T-helper 17 cell (primary cell): ENCODE measurements at places on chromosomes 13 and 19.

DNA sequence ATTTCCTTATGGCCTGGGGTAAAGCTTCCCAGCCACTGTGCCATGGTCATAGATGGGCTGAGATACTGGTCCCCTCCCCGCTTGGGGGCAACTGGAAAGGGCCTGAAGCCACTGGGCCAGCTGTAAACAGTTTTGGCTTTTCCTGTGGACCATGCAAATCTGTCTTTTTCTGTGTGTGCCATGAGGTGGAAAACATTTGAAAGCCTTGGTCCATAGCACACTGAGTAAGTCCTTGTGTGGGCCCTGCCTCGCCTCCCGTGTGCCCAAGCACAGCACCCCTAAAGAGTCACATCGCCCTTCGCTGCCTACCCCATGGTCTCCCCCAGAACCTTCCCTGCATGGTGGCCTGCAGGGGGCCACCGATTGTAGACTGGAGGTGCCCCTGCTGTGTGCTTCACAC is 52.3 kb upstream of the GPR183 start:
- no peak for DNase-seq

GRCh38 chr13:113596321-113597200 is 12.0 kb downstream of the TFDP1 start:
- DNase-seq = no peak

- DNase-seq = peak; percentile 48
These were observed 11.9 kb upstream of the FOSB start for GRCh38 chr19:45455707-45456499.

DNA sequence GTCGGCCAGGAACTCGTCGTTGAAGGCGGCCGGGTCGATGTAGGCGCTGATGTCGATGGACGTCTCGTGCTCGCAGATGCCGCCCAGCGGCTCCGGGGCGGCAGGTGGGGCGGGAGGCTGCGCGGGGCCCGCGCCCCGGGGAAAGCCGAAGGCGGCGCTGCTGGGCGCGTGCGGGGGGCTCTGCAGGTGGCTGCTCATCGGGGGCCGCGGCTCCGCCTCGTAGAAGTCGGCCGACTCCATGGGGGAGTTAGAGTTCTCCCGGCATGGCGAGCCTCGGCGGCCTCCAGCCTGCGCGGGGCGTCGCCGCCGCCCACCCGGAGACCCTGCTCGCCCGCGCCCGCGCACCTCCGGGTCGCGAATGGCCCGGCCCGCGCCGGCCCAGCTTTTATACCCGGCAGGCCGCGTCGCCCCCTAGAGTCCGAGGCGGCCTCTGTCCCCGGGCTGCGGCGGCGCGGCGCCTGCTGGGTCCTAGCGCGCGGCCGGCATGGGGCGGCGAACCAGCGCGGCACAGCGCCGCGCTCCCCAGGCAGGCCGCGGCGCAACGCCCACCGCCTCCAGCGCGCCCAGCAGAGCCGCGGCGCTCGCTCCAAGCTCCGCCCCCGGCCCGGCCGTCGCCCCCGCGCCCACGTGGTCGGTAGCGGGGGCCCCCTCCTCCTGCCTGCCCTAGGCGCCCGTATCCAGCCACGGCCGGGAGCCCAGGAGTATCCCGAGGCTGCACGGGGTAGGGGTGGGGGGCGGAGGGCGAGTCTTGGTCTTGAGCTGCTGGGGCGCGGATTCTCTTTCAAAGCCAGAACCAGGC is at the start of gene CEBPA:
Gene CEBPA, minus strand, starts transcription at position 360 of the 799 bp plus-strand sequence. Its CDS starts 120 bp downstream, at position 240.
- DNase-seq = peak; percentile 45

GRCh38 chr19:9986787-9987281 is 23.5 kb downstream of the COL5A3 start:
- DNase-seq = no peak

DNA sequence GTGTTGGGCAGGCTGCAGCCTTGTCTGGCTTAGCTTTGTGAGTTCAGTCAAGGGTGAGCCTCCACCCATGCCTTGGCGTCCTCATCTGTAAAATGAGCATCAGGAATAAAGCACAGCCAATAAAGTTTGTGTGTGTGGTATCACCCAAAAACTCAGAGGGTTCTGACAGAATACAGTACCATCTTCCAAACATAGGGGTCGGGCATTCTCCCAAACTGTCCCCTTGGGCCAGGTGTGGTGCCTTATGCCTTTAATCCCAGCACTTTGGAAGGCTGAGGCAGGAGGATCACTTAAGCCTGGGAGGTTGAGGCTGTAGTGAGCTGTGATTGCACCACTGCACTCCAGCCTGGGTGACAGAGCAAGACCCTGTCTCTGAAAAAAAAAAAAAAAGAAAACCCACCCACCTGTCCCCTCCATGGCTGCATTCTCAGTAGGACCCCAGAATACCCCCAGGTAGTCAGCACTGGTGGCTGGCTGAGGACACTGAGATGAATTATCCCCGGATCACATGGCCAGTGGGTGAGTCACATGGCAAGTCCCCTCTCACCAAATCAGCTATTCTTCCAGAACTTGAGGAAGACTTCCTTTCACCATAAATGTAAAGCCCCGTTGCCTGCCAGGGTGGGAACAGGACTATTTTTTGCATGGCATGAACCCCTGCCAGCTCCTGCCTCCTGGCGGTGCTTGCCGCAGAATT is 18.6 kb downstream of the POP4 start:
- DNase-seq = no peak

DNA sequence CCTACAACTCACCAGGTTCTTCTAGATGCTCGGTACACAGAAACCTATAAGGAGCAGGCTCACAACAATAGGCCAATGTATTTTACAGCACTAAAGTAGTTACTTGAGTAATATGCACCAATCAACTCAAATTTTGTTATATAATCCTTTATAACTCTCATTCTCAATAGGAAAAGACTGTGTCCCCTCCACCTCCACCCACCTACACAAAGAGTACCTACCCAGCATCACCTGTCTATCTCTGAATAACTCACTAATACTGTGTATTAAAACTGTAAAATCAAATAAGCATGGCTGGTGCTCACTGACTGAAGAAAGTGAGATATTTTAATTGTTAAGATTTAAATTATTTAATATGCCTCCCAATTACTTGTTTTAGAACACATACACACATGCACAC is 146.3 kb downstream of the ENOX1 start:
- DNase-seq = no peak

- DNase-seq = peak; percentile 83
These were observed 4.4 kb downstream of the FUZ start for GRCh38 chr19:49808711-49809159.

DNA sequence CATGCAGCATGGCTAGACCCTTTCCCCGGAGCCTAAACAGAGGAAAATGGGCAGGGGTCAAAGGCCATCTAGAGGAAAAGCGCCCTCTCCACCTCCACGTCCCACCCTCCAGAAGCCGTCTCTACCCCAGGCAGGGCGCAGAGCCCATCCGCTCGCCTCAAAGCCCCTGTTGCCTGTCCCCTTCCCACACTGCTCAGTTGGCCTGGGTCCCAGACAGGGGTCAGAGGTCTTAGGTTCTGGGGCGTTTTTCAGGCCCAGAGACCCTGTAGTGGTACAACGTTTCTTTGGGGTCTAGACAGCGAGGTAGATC is 285 bp downstream of the TMEM143 start:
- no peak for DNase-seq

GRCh38 chr13:74090397-74090796 is 43.8 kb downstream of the KLF12 start:
- no peak for DNase-seq

GRCh38 chr19:10271543-10272086 is 695 bp downstream of the ICAM1 start:
- peak; percentile 47 for DNase-seq

GRCh38 chr19:20365146-20365545 is 198.1 kb downstream of the ZNF486 start:
- no peak for DNase-seq

DNA sequence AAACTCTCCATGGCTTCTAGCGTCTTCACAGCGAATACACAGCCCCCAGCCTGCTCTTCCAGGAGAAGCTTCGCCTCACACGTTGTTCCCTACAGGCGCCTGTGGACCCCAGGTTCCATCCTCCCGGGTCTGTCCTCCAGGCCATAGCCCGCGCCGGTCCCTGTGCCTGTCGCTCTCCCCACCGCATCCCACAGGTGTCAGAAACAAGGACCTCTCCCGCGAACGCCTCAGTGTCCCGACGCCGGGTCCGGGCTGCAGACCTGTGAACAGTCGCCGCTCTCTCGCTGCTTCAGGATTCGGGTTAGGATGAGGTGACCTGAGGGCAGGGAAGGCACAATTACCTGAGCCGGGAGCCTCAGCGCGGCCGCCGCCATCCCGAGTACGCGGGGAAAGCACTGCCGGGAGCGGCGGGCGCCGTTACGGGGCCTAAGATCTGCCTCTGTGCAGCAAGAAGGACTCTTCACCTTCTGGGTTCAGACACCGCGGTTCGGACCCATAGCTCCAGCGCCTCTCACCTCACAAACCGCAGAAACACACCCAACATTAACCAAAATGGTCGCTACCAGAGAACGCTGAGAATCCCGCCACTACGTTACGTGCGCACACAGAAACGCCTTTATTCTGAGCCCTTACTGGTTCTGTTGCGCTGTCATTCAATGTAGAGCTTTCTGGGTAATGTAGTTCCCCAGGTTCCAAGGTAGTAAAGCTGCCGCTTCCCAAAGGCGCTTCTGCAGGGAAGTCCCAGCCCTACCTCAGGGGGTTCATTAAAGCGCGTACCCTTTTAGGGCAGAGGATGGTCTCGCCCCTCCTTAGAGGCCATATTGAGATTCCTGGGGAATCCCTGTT is at the start of gene ZNF418:
Gene ZNF418, minus strand, starts transcription at position 583 of the 846 bp plus-strand sequence. CDS start 1,580 bp downstream, outside the sequence.
- DNase-seq = peak; percentile 10

DNA sequence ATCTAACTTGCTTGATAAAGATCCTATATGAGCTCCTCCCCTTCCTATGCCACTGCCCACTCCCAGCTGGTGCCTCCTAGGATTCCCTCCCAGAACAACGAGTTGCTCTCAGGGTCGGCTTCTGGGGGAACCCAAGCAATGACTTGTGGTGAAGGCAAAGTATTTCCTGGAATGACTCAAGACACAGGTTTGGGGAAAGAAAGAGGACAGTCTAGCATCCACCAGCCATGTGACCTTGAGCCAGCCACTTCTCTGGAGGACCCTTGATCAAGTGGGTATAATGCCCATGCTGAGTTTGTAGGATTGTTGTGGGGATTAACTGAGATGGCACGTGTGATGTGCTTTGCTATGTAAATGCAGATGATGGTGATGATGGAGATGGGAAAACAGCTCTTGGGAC is 33.0 kb downstream of the MBD3L2B start:
- no peak for DNase-seq

DNA sequence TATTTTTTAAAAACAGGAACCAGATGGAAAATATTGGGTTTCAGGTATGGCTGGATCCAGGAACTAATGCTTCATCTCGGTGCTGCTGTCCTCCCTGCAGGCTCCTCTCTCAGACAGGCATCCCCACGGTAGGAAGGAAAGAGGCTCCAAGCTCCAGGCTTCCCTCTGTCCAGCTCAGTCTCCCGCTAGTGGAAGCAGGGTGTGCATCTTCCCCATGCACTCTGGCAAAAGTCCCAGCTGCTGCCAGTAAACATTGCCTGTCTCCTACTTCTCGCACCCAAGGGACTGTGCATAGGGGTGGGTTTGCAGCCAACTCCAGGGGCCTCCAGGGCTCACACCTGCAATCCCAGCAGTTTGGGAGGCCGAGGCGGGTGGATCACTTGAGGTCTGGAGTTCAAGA is 29.2 kb downstream of the IL12RB1 start:
- DNase-seq = no peak

GRCh38 chr19:8363803-8364771 is at the start of gene ANGPTL4:
Gene ANGPTL4 (plus strand): TSS chr19:8364155. CDS start chr19:8364322, 167 bp downstream.
- DNase-seq = peak; percentile 17

DNA sequence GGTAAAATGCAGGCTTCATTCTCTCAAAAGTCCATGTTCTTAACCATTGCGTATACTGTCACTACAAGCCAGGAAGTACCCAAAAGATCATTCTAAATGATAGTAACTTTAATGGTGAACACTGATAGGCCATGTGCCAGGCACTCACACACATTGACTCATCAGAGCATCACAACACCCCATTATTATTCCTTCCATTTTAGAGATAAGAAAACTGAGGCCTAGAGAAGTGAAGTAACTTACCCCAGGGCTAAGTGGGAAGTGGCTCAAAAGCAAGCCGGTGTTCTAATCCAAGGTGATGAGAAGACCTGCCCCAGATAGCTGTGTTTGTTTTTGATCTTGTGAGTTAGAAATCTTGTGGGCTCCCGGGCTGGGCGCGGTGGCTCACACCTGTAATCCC is 1.4 kb upstream of the PHLDB3 start:
- no peak for DNase-seq

- DNase-seq = no peak
These were observed 594.4 kb downstream of the SLITRK6 start for GRCh38 chr13:85204668-85205344.

- no peak for DNase-seq
These were observed 5.7 kb upstream of the LGALS14 start for GRCh38 chr19:39698535-39698934.

GRCh38 chr19:18514800-18515682 is 6.8 kb downstream of the ELL start:
- no peak for DNase-seq

GRCh38 chr19:57947088-57947418 is 453 bp downstream of the ZNF256 start:
- no peak for DNase-seq

DNA sequence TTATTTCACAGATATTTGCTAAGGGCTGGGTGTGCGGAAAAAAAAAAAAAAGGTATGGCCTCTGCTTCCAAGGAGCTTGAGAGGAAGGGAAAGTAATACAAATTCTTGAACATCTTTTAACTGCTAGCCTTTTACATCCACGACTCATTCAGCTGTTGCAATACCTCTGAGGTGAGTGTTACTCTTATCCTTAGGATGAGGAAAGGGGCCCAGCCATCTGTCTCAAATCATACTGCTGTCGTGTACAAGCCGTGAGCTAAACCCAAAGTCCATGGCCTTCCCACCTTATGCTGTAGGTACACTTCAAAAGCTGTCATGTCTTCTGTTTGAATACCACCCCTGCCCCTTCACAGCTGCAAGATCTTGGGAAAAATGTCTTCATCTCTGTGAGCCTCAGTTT is 146.8 kb downstream of the KCNRG start:
- DNase-seq = no peak
